ENCODE measurements at places on chromosomes 6 and 20.

GRCh38 chr6:143157131-143157530, 96.4 kb downstream of the AIG1 start:
- no peak for DNase-seq

- DNase-seq = no peak
Observed at GRCh38 chr6:123925350-123925749, 121.7 kb downstream of the NKAIN2 start.

DNA sequence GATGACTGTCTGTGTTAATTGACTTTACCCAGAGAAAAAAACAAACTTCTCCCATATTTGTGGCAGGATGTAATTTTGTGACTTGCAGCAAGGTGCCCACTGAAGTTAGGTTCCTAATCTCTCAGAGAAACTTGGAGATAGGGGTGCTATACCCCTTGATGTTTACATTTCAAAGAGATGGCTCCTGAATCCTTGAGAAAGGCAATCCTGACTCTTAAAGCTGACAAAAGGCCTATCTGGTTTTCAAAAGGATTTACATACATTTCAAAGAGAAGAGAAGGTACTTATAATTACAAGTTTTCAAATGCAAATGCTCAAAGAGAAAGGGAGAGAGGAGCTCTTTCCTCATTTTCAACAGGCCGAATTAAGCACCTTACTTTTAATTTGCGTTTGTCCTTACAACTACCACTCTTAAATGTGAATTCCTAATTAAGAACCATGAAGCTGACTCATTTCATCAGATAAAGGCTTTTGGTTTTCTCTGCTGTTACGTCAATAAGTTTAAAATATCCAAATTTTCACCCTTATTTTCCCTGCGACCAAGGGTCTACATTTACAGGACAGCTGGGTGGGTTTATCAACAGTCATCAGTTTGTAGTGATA, 711.8 kb upstream of the MAP3K7 start:
- DNase-seq = no peak

- DNase-seq = no peak
Observed at GRCh38 chr20:32457479-32457986, 99.4 kb downstream of the ASXL1 start.

DNA sequence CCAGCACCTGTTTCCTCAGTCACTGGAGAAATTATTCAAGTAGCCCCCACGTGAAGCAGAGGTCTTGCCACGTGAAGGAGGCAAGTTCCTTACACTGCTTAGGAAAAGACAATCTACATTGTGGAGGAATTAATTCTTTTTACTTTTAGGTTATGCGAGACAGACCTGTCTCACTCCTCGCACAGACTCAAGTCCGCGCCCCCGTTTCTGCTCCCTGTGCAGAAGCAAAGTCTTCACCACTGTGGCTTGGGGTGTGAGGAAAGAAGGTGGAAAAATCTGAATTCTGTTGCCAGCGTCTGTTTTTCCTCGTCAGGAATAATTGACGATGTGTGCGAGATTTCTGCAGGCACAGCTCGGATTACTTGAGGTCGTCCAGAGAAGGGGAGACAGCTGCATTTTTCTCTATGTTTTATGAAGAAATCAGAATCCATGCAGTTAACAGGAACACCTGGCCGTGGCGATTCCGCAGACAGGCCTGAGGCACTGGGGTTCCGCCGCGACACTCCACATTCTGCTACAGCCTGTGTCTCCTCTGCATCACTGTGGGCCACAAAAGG, 185.1 kb downstream of the SMOC2 start:
- DNase-seq = no peak

DNA sequence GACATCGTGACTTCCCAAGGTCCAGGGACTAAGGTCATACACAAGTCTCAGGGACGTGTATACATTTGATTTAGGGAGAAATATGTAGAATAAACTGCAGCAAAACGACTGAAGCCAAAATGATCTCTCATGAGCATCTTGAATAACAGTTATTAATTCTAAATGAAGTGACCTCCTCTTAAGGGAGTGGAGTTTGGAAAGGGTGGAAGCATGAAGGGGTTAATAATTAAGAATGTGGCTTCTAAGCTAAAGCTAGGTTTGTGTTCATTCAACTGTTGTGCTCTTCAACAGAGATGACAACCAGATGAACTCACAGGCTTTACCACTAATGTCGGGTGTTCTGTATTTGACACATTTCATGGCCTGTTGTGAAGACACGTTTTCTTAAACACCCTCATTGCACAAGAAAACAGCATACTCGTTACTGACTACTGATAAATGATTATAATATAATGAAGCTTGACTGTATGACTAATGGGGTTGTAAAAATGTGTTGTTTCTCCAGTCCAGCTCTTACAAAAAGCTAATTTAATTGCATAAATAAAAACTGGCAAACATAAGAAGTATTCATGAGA, 1.5 kb downstream of the PPP1R14C start:
- no peak for DNase-seq

- peak; percentile 64 for DNase-seq
Observed at GRCh38 chr6:30614843-30615218, 2.2 kb downstream of the PPP1R10 start.

- DNase-seq = no peak
Observed at GRCh38 chr20:34549291-34549928, 9.1 kb upstream of the MAP1LC3A start.

GRCh38 chr6:166389119-166389518, 6.4 kb upstream of the MPC1 start:
- DNase-seq = no peak

DNA sequence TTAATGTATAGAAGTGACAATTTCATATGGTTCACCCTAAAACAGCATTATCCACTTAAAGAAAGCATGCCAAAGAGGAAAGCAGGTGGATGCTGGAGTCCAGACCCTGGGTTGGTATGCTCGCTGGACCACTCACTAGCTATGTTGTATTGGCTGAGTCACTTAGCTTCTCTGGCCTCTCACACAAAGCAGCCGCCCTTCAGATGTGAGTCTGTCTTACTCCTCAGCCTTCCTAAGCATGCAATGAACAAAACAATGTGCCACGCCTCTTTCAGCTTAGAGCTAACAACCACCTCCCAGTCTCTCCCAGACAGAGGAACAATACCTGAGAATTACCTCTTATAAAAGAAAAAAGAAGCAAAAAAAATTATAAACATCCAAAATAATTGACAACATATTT, 29.4 kb downstream of the SIM1 start:
- no peak for DNase-seq

- DNase-seq = no peak
Observed at GRCh38 chr6:138323821-138324220, 53.9 kb upstream of the SMIM28 start.

GRCh38 chr6:139686308-139686707, 311.9 kb upstream of the CITED2 start:
- DNase-seq = no peak

DNA sequence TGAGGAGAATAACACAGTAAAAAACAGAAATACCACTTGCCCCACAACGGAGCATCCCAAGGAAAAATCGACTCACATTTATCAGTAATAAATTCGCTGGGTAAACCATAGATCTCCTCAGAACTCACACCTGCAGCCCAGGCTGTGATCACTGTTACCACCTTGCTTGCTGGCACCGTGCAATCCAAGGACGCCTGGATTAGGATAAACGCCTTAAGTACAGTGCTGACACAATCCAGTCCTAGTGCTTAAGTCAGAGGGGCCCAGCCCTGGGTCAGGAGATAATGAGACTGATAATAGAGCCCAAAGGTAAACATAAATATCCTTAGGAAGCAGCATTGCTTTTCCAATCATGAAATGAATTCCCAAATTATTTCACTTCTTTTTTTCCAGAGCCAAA, 62.5 kb downstream of the EPB41L2 start:
- DNase-seq = no peak

GRCh38 chr6:170085475-170086401, 205.1 kb downstream of the DLL1 start:
- DNase-seq = no peak

GRCh38 chr6:130624046-130624445, 203.2 kb upstream of the SMLR1 start:
- no peak for DNase-seq

DNA sequence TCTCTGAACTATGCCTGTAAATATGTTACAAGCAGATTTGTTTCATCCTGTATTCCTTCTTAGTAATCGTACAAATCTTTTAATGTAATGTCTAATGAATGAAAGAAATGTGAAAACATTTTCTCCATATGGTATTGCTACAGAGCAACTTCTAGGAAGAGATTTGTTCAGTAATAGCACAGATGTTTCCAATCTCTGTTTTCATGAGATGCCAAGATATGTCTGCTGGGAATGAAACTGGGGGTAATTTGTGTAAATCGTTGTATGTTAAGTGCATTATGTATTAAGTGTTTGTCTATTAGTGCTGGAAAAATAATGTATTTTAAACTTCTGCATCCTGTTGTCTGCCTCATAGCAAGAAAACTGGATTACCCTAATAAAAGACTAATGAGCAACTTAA, 722.2 kb upstream of the EYS start:
- DNase-seq = no peak

- no peak for DNase-seq
Observed at GRCh38 chr6:111921103-111921502, 47.9 kb upstream of the FYN start.

DNA sequence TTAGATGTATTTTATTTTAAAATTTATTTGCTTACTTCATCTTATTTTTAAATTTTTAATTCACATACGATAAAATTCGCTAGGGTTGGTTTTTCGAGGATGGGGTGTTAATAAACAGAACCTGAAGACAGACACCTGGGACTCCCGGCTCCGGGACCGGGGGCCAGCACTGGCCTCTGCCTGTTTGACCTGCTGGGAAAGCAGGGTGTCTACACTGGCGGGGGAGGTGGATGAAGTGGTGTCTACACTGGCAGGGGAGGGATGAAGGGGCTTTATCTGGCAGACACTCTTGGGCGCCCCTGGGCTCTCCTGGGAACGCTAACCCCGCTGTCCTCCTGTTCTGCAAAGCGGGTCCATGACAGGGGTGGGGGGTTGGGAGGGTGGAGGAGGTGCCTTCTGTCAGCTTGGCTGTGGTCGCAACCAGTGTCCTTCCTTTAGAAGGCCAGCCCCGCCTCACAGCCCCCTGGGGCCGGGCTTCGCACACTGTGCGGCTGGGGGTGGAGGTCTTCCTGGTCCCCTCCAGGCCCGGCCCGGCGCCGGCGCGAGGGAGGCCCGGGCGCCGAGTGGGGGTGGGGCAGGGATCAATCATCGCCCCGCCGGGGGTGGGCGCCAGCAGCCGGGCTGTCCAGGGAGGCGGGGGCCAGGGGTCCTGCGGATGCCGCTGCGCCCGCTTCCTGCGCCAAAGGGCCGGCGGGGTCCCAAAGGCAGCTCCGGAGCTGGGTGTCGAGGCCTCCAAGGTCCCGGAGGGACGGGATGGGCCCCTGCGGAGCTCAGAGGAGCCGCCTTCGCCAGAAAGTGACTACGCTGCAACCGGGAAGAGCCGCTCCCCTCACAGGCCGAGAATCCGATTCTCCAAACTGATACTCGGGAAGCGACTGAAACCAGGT, 1.8 kb downstream of the GATA5 start:
- no peak for DNase-seq

DNA sequence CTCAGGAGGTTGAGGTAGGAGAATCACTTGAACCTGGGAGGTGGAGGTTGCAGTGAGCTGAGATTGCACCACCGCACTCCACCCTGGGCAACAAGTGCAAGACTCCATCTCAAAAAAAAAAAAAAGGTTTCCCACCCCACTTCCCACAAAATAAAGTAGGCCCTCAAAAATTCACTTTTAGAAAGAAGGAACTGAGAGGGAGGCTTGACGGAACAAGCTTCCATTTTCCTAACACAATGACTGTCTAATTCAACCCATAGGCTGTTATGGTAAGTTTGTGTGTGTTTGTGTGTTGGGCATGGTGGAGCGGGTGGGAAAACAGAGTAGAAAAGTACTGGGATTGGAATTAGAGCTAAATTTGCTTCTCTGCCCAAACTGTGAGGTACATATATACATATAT, 98.4 kb upstream of the MAN1A1 start:
- DNase-seq = no peak

DNA sequence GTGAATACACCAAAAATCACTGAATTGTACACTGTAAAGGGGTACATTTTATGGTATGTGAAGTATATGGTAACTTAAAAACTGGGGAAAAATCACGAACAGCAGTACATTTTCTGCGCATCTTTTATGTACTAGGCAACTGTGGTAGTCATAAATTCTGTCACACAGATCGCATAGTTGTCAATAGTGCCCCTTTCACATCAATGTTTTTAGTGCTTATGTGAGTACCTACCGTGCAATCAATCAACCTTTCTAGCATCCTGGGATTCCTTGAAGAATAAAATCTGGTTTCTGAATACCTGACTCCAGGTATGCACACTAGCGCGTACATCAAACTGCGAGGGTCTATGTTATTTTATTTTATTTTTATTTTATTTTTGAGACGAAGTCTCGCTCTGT, 637 bp upstream of the RPF2 start:
- DNase-seq = no peak

- no peak for DNase-seq
Observed at GRCh38 chr6:27263886-27264285, 16.4 kb downstream of the PRSS16 start.

DNA sequence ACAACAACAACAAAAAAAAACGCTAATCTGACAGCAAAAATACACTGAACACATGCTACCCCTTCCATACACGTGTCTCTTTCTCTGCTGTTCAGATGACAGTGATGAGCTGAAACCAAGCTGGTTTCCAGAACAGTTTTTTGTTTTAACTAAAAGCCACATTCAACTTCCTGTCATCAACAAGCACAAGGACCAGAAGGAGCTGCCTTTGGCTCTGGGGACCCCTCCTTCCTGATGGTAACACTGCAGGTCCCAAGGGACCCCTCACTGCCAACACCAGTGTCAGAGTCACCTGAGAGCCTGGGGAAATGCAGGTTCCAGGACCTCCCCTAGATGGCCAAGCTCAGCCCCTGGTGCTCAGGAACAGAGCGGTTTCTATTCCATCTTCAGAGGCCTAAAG, 6.0 kb downstream of the CST7 start:
- DNase-seq = no peak

GRCh38 chr20:63284544-63284949, 8.4 kb upstream of the COL20A1 start:
- DNase-seq = no peak

DNA sequence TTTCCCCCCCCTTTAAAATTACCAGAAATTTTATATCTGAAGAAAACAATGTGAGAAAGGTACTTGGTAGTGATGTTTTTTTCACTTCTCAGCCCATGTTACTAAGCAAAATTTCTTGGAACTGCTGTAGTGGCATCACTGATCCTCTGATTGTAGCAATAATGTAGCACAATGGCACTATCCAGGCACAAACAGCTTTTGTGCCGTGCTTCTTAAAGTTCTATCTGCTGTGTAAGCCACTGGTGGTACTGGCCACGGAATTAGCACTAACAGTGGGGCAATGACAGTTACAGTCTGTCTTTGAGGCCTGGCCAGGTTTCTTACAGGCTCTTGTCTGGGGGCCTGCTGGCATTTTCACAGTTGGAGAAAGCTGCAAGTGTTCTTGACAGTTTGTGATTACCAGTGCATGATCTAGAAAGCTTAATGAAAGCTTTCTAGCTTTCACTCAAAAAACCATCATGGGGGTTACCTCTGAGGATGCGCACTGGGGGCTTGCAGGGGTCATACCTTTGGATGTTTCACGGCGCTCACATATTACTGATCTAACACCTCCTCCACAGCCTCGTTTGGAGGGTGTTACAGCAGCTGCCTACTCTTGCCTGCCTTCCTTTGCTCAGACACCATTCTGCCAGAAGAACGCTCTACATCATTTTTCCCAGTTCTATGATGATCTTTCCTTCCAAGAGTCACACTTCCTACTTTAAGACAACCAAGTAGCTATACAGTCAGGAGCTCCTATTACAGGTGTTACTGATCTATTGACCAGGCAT, 58.4 kb upstream of the ARMH2 start:
- DNase-seq = no peak

- DNase-seq = peak; percentile 59
Observed at GRCh38 chr6:3023663-3024483, 24.2 kb downstream of the NQO2 start.

All from esophagus squamous epithelium (tissue), 5 donors.